ENCODE measurements at places on chromosomes 7 and 10.

- no peak for DNase-seq
Observed at GRCh38 chr7:149879271-149879743, 5.5 kb downstream of the ATP6V0E2 start.

GRCh38 chr10:75788394-75789205, 357.2 kb downstream of the LRMDA start:
- DNase-seq = no peak

GRCh38 chr10:55374060-55374459, 573.0 kb upstream of the PCDH15 start:
- DNase-seq = no peak

- DNase-seq = no peak
Observed at GRCh38 chr7:43905209-43905946, 1.0 kb downstream of the URGCP start.

- no peak for DNase-seq
Observed at GRCh38 chr7:99505324-99505662, 831 bp downstream of the ZKSCAN5 start.

GRCh38 chr7:29878081-29878688, 71.9 kb downstream of the WIPF3 start:
- no peak for DNase-seq

DNA sequence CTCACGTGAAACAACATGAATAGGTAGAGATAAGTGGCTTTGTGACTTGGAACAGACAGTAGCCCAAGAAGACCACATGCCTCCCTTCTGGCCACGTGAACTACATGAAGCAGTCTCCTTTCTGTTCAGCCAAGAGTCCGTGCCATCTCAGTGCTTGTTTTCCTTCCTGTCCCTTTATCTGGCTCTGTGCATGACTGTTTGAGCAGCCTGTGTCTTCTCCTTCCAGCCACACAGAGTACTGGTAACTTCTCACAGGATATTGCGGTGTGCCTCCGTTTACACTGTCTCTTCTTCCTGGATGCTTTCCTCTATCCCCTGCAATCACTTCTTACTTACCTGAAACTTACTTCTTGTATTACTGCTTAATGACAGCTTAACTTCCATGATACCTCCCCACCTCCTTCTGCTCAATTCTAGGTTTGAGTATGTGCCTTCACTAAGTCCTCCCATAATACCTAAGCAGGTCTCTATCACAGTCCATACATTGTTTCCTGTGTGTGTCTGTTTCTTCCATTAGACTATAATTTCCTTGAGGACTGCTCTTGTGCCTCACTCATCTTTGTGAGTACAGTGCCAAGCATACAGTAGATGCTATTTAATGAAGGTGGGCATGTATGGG, 748.7 kb downstream of the AUTS2 start:
- no peak for DNase-seq

GRCh38 chr10:43863859-43864591, 215.3 kb upstream of the ZNF32 start:
- DNase-seq = no peak

- DNase-seq = no peak
Observed at GRCh38 chr10:5683065-5683464, 1.6 kb upstream of the TASOR2 start.

DNA sequence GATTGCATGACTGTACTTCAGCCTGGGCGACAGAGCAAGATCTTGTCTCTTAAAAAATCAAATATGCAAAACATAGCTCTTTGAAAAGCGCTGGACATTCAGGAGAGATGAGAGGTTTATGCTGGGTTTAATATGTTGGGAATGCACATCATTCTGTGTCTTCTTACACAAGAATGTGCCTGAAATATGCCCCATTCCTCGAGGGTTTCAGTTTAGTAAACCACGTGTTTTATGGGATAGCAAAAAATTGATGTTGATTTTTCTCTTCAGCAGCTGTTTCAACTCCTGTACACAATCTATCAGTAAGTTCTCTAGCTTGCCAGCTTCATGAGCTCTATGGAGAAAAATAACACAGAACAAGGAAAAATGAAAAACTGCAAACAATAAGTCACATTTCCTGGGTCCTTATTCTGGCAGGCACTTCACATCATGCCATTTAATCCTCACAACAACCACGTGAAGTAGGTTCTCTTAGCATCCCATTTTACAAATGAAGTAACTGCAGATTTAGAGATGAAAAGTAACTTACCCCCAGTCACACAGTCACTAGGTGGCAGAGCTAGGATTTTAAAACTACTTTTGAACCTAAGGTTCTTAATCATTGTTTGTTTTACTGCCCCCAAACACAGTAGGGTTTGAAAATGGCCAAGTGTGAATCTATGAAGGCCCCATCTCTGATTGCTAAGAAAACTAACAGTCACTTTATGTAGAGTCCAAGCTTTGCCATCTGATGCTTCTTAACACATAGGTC, 423.6 kb downstream of the PHTF2 start:
- no peak for DNase-seq

DNA sequence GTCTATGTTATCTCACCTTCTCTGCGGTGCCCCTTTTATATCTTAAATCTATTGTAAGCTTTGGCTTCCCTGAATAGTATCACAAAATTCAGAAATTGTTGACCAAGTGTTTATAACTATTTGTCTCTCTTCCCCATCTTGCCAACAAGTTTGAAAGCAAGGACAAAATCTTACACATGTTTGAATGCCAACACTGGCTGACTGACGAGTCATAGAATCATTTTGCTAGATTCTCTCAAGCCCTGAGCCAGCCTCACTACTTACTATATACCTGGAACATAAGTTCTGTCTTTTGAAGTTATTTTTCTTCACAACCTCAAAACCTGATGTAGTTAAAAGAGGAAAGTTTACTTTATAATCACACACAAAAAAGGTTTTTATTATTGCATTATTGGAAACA, 700.7 kb downstream of the PHTF2 start:
- no peak for DNase-seq

DNA sequence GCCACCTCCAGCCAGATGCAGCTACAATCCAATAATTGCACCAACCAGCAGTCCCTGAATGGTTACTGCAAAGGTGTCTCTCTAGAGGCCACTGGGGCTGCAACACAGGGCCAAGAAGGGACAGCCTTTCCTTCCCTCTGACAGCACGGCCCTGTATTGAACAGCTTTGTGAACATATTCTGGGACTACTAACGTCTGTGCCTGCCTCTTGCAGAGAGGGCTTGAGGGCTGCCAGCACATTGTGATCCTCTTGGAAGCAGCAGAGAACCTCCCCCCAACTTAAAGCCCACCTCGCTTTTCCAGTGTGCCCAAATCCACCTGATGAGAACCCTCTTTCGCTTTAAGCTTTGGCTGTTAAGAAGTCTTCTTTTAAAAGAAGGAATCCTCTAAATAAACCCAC, 415.9 kb downstream of the RPS24 start:
- no peak for DNase-seq

DNA sequence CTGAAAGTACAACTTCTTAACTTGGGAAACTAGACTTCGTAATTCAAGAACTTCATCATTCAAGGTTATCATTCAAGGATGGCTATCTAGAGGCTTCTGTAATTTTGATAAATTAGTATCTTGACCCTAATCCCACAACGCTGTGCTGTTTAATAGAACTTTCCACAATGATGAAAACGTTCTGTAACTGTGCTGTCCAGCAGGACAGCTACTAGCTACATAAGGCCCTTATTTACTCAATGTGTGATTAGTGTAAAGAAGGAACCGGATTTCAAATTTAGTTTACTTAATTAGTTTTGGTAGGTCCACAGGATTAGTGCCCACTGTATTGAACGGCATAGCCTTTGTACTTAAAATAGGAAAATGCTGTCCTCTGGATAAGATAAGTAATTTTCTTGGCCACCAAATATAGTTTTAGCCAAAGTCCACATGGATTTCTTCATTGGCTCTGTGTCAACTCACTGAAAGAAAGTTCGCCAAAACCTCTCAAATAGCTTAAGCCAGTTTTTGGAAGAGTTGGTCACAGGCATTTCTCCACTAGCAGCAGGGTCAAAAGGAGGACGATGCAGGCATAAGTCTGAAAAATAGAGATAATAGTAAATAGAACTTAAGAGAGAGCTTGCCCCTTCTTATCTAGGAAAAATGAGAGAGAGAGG, 17.3 kb downstream of the DGKI start:
- DNase-seq = no peak

GRCh38 chr10:104435822-104436221, 82.2 kb downstream of the CFAP58 start:
- no peak for DNase-seq

DNA sequence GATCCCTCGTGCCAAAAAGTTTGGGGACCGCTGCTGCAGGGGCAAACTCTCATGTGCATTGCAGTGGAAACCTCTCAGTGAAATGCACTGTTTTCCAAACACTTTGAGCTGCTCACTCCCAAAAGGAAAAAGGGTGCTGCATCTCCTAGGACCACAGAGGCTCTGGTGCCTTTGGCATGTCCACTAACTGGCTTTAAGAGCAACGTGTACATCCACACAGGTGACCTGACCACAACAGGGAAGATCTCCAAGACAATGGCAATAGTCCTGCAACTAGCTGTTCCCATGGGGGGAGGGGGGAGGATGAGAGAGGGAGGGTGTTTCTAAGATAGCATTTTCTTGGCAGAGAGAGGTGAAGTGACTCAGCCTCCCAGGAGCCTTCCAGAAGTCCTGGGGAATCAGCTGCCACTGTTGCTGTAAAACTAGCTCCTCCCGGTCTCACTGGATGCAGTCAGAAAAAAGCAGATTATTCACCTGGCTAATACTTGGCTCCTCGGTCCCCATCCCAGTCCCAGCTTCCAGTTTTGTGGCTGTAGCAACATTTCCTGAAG, 181.7 kb downstream of the HECW1 start:
- no peak for DNase-seq

GRCh38 chr10:78405231-78405630, 371.6 kb downstream of the RPS24 start:
- no peak for DNase-seq

DNA sequence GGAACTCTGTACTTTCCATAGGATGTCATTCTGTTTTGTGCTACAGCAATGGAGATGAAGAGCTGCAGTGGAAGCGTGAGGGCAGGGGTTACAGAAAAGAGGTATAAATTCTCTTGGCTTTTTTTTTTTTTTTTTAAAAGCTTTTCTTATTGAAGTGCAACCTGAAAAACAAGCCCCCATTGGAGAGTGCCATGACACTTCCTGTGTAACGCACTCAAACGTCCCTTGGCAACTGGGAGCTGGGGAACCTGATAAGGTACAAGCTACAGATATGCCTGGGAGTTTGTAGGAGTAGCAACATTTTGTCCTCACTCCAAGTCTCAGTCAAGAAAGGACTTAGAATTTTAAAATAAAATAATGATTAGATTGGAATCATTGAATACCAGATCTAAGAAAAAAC, 512.1 kb downstream of the RPS24 start:
- DNase-seq = no peak

DNA sequence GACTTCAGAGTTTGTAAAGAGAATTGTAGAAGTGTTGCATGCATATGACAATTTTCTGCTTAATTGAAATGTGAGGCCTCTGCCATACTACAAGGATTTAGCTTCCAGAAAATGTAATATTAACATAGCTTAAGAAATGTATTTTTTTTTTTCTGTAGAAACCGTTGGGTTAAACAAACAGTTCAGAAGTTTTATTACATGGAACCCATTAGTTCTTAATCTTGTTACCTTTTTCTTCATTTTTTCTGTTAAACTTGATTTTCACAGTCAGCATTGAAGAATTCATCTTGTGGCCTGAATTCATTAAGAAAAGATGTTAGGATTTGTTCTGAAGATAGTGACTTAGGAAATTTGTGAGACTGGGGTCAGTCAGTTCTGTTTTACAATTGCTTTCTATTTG, 4.9 kb downstream of the PTEN start:
- DNase-seq = no peak

DNA sequence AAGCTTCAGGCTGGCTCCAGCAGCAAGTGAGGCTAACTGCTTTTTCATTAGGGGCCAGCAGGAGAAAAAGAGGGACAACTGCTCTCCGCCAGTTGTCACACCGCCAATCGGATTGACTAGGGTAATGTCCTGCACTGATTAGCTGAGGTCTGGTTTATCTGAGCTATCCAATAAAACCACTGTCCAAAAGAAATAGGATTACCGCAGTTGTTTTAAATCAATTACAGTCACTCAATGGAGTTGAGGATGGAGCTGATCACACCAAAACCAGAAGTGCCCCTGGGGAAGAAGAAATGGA, 351.4 kb upstream of the NPVF start:
- peak; percentile 30 for DNase-seq

- peak; percentile 42 for DNase-seq
Observed at GRCh38 chr10:33483124-33483815, 148.8 kb upstream of the NRP1 start.

- no peak for DNase-seq
Observed at GRCh38 chr7:117248829-117249228, 74.0 kb downstream of the WNT2 start.

DNA sequence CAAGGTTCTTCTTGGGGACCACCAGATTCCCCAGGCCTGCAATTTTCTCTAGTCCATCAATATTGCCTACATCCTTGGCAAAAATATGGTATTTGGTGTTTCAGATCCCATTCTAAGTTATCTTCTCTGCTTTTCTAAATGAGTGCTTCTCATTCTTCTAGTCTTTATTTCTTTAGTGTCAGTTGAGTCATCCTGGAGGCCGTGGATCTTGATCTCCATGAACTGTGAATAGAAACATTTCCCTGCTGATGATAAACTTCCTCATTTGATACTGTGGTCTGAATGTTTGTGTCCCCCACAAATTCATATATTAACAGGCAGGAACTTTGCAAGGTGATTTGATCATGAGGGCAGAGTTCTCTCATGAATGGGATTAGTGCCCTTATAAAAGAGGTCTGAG, 779.3 kb downstream of the INHBA start:
- no peak for DNase-seq

DNA sequence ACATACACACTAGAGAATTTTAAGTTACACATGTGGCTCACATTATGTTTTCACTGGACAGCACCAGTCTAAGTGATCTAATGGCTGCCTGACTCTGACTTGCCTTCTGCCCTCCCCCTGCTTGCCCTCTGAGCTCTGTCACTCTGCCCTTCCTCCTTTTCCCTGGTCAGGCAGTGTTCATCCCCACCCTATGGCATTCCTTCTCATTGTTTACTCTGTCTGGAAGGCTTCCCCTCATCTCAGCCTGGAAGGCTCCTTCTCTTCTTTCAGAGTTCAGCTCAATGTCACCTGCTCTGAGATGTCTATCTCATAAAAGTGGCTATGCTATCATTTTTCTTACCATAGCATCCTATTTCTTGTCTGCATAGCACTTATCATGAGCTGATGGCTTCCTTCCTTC, 305.7 kb downstream of the BMPER start:
- DNase-seq = no peak

All from HEK293T (cell line).